ENCODE measurements at places on chromosomes 7 and 10.

- peak; percentile 53 for DNase-seq
Observed at GRCh38 chr10:74675484-74675883, 150.9 kb upstream of the KAT6B start.

- DNase-seq: no peak
Observed at GRCh38 chr10:25191162-25191895, 16.5 kb downstream of the GPR158 start.

- no peak for DNase-seq
Observed at GRCh38 chr7:135164357-135165061, 6.0 kb downstream of the CYREN start.

DNA sequence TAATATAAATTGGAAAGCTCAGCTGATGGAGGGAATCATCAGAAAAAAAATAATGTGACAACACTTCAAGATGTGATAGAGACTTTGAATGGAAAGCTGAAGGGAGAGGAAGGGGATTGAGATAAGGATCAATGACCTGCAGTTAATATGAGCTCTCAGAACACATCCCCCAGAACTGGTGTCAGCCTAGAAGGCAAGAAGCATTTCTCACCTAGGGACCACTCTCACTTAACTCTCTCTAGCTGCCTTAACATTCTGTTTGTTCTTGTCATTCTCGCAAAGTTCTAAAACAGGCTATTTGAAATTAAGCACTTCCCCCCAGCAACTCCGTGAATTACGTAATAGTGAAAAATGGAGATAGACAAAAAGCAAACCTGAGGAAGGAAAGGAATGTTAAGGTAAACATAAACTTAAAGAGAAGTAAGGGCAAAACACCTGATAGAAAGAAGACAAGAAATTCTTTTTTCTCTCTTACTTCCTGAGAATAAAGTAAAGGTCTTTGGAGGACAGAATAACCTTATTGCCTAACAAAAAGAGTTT, 1.2 kb upstream of the MPP7 start:
- no peak for DNase-seq

GRCh38 chr10:43255634-43256431, 11.0 kb downstream of the RASGEF1A start:
- peak; percentile 39 for DNase-seq

- no peak for DNase-seq
Observed at GRCh38 chr10:89505640-89506275, 29.6 kb downstream of the SLC16A12 start.

DNA sequence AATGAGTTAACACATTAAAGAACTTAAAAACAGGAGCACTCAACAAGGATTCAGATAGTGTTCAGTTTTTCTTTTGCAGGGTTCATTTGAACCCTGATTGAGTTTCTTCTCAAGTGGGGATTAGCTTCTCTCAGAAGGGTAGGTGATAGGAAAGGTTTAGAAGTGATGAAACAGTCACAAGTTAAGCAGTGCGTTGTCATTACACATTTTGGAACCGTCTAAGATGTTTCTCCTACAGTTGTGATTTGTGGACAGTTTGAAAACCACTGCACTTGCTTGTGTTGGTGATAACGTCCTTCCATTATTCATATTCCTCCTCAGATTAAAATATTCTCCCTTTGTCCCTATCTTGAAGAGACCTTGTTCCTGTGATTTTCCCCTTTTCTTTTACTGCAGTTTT, 2.7 kb downstream of the STMP1 start:
- DNase-seq: no peak

- no peak for DNase-seq
Observed at GRCh38 chr10:89279421-89279869, 22.4 kb upstream of the IFIT2 start.

GRCh38 chr7:135403302-135403701, 106.6 kb downstream of the CNOT4 start:
- no peak for DNase-seq

GRCh38 chr10:115129752-115130151, 36.6 kb downstream of the ATRNL1 start:
- DNase-seq: peak; percentile 75

DNA sequence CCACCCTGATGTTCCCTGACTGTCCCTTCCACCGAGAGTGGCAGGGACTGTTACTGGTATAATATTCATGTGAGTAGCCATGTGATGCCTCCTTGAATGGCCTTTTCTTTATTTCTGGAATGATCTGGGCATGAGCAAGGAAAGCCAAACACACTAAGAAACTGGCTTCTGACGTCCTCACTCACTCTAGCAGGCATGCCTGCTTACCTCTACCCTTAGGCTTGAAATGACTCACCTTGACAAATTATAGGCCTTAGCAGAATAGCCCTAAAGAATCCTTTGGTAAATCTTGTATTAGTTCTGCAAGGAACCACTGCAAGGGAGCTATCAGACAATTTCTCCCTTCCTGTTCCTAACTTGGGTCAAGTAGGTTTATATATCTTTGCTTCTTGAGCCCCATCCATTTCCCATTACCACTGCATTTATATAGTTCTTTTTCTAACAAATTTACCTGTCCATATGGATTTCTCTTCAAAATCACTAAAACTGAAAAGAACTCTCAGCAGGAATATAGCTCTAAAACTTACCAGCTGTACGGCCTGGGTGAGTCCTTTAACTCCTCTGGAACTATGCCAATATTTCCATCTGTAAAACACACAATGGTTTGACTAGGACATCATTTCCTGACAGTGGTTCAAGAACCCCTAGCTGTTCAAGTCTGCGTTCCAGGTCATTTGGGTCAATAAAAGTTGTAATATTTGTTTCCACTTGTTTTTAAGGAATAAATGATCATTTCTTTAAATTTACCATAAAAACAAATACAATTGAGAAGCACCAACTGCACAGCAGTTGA, 13.0 kb upstream of the NDUFA5 start:
- no peak for DNase-seq

GRCh38 chr10:47449102-47449978, 34.6 kb downstream of the ANXA8 start:
- DNase-seq: no peak

GRCh38 chr7:66826649-66827048, 86.1 kb downstream of the RABGEF1 start:
- DNase-seq: no peak

DNA sequence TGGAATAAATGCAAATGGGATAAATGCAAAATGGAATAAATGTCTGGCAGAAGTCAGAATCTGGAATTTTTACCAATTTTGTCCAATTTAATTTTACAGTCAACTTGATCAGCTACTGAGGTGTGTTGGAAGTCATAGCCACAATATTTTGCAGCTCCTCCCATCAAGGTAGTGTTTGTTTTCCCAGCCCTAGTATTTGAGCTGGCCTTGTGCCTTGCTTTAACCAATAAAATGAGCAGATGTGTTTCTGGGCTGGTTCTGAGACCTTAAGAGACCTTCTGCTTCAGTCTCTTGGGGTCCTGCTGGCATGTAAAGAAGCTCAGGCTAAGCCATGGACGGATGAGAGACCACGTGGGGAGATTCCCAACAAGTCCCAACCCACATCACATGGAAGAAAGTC, 42.7 kb upstream of the RSBN1L start:
- DNase-seq: no peak

GRCh38 chr10:44973323-44974081, 5.1 kb downstream of the DEPP1 start:
- DNase-seq: no peak

GRCh38 chr10:92993699-92994272, 66.8 kb upstream of the CYP26C1 start:
- peak; percentile 98 for DNase-seq

GRCh38 chr7:17719998-17720397, 220.3 kb downstream of the SNX13 start:
- no peak for DNase-seq

GRCh38 chr7:92586403-92586802, 3.8 kb downstream of the FAM133B start:
- DNase-seq: no peak

DNA sequence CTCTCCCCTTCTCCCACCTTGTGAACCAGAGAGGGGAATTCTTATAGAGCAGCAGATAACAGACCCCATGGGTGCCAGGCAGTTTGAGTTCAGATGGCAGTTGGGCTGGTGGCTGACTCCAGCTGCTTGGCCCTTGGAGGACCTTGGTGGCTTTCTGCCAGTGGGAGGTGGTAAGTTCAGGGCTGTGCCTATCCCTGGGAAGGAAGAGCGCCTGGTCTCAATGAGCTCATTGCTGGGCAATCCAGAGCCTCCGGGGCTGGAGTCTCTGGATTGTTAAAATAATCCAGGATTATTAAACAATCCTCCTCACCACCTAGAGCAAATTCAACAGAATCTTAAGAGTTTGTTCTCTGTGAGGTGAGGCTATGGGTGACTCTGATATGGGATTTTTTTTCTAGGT, 105.2 kb downstream of the FANK1 start:
- no peak for DNase-seq

DNA sequence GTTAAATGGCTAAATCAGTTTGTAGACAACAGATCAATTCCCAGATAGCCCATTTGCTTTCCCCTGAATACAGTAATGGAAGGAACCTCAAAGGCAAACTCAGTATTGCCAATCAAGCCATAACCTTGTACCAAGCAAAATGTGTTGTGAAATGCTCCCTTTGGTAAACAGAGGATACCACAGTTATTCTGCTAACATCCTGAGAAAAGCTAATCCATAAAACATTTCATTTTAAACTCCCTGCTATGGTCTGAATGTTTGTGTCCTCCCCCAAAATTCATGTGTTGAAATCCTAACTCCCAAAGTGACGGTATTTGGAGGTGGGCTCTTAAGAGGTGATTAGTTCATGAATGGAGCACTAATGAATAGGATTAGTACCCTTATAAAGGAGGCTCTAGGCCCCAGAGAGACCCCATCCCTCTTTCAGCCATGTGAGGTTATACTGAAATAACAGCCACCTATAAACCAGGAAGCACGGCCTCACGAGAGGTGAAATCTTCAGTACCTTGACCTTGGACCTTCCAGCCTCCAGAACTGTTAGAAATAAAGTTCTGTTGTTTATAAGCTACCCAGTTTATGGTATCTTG, 89.3 kb upstream of the RNF148 start:
- no peak for DNase-seq

- DNase-seq: no peak
Observed at GRCh38 chr7:155741082-155741481, 71.2 kb downstream of the SHH start.

DNA sequence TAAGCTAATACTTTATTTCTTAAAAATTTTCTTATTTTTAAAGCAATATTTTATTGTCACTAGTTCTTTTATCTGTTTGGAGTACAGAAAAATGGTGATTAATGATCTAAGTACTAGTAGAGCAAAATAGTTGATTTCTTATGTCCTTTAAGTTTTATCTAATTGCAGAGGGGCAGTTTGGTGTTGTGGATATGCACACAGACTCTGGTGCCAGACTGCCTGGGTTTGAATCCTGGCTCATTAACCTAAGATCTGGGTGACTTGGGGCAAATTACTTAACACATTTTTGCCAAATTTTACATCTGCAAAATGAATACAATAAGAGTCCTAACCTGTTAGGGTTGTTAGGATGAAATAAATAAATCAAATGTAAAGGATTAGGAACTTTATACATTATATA, 10.7 kb upstream of the PRPS1L1 start:
- peak; percentile 10 for DNase-seq

- DNase-seq: no peak
Observed at GRCh38 chr10:11687357-11687771, 54.8 kb upstream of the ECHDC3 start.

DNA sequence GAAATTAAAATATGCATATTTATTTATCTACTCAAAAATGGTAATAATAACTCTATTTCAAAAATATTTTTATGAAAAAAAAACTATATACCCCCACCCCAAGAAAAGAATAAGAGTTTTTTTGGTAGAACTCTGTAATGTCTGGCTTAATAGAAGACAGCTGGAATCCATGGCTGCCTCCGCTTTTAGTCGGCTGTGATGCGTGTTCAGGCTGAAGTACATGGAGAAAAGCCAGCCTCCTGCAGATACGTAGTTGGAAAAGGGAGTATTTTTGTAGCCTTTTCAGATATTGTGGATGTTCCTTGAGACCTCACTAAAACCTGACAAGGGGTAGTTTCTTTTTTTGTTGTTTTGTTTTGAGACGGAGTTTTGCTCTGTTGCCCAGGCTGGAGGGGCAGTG, 10.0 kb downstream of the FOXK1 start:
- DNase-seq: no peak

DNA sequence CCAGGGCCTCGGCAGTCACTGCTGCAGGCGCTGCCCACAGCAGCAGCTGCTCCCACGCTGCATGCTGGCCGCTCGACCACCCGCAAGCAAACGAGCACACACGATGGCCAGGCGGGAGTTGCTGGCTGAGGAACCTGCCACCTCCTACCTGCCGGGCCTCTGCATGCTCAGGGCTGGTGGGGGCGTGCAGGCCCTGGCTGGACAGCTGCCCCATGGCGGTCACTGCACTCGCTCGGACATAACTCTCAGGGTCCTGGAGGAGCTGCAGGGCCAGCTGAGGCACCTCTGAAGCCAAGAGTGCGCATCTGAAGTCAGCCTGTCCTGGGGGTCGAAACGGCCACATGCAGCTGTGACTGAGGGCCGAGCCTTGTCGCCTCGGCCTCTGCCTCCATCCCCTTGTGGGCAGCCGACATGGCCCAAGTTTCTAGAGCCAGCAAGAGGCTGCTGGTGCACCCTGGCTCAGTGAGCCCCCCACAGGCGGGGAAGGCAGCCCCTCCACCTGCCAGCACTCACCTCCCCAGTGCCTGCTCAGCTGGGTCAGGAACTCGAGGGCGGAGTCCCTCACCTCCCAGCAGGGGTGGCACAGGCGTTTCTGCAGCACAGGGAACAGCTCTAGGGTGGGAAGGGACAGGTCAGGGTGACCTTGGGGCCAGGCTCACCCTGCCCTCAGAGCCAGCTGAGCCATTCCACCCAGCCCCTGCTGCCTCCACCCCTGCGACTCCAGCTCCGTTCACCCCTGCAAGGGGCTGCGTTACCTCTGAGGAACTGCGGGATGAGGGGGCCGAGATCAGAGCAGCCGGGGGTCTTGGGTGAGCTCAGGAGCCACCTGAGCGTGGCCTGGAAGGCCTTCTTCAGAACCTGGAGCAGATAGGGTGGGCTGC, 16.1 kb downstream of the BRAT1 start:
- DNase-seq: no peak

DNA sequence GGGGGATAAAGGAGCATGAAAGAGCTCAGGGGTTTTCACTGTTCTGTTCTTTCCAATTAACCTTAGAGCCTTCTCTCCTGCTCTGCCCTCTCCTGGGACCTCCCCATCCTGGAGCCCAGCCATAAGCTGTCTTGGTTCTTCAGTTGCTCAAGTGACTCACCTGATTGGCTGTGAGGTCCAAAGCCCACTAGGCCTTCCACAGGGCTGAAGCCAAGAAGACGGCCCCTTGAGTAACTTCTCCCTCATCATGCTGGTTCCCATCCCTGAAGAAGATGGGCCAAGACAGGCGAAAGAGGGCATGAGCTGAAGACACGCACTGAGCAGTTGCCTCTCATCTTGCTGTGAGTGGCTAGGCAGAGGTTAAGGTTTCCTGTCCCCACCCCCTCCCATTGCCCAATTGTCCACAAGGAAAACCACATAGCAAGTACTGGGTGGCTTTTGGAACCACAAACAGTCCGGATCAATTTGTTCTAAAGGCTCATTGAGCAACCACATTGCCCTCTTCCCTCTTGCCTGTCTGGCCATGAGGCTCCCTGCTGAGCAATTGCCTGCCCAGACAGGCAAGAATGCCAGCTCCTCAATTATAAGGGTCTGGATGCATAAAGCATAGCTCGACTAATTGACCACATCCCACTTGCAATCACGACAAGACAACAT, 43.9 kb upstream of the GPAM start:
- no peak for DNase-seq

All from brain (organoid and tissue), 16 donors.